ENCODE measurements at places on chromosomes 6 and 20.

GRCh38 chr20:44707018-44707579 lies 8.1 kb upstream of the CCN5 start:
- DNase-seq, result no peak

- no peak for DNase-seq
Observed at GRCh38 chr20:46218656-46219055, 89.6 kb downstream of the CDH22 start.

DNA sequence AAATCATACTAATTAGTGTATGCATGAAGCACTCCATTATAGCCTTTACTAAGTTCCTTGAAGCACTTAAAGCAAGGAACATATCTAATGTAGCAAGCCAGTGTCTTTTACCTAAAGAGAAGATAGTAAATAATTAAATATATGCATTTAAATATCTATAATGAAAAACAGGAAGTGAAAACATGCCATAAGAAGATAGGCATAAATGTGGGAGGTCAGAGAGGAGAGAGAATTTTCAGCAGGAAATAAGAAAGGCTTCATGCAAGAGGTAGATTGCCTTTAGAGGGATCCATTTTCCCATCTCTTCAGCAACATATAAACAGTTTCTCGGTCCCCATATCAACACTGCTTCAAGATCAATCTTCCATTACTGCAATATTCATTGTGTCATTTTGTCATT lies 599.8 kb downstream of the FRK start:
- DNase-seq, result no peak

DNA sequence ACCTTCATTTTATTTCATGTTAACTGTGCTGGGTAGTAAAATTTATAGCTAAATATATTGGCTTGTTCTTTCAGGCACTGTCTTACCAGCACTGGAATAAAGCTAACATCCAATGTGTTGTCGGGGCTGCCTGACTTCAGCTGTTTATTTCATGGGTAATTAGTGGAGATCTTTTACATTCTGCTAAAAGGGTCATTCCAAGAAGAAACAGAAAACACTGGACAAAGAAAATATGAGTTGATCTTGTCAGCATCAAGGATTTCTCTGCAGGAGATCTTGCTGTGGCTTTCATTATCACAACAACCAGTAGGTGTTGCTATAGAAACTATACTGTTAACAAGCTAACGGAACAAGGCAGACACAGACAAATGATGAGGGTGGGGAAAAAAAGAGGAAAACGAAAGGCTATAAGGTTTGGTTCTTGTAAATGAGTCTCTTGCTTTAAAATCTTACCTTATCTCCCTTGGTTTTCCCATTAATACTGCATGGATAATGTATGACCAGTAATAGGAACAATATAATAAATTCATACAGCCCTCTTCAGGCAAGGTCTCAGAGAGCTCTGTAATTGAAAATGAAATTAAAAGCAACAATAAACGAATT lies 206.8 kb downstream of the SIM1 start:
- DNase-seq, result no peak

DNA sequence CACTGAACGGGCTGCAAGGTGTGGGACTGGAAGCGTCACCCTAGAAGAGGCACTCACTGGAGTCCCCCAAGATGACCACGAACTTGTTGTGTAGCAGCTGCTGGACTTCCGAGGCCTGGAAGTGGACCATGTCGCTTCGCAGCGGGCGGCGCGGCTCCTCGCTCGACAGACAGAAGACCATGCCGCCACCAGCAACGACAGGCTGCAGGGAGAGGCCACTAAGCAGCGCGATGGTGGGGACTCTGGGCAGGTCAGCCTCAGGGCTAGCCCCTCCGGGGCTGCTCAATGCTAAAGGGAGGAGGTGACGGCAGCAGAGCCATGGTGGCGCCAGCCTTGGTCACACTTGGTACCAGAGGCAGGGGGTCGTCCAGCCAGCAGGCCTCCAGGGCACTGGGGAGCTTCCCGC lies 720 bp downstream of the PCED1A start:
- DNase-seq, result no peak

GRCh38 chr6:16174416-16175078 lies 45.7 kb downstream of the MYLIP start:
- DNase-seq, result no peak

Data from femur (tissue), 1 donor.